ENCODE measurements at places on chromosomes 5 and 9.

DNA sequence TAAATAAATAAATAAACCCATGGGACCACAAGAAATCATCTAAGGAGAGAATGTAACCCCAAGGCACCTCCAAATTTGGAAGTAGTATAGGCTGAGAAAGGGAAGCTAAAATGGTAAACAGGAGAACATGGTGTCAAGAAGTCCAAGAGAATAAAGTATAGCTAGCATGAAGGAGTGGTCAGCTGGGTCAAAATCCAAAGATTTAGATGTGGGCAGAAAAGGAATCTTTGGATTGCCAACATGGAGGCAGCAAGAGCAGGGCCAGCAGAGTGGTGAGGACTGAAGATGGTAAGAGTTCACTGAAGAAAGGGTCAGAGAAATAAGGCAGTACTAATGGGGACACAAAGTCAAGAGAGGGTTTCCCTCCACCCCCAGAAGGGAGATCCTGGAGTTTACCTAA is 53.0 kb downstream of the TSSK1B start:
- DNase-seq, result no peak

DNA sequence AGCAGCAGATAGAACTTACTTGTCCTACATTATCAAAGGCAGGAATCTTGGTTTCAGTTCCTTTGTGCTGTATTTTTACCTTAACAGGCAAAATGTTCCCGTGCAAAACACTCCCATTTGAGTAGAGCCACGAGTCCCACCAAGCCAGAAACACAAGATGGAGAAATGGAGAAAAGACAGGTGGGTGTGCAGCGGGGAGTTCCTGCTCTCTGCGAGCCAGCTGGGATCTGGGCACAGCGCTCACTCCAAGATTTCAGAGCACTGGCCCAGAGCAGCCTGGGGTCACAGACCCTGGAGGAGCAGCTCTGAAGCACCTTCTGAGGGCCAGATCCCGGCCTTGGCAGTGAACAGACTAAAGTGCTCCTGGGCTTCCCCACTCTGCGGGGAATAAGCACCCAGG is 2.9 kb downstream of the UCK1 start:
- no peak for DNase-seq

- DNase-seq, result no peak
These were observed 157.4 kb downstream of the CAAP1 start for GRCh38 chr9:26735160-26735559.

GRCh38 chr5:142984525-142984924 is 214.3 kb downstream of the ARHGAP26 start:
- DNase-seq, result no peak

DNA sequence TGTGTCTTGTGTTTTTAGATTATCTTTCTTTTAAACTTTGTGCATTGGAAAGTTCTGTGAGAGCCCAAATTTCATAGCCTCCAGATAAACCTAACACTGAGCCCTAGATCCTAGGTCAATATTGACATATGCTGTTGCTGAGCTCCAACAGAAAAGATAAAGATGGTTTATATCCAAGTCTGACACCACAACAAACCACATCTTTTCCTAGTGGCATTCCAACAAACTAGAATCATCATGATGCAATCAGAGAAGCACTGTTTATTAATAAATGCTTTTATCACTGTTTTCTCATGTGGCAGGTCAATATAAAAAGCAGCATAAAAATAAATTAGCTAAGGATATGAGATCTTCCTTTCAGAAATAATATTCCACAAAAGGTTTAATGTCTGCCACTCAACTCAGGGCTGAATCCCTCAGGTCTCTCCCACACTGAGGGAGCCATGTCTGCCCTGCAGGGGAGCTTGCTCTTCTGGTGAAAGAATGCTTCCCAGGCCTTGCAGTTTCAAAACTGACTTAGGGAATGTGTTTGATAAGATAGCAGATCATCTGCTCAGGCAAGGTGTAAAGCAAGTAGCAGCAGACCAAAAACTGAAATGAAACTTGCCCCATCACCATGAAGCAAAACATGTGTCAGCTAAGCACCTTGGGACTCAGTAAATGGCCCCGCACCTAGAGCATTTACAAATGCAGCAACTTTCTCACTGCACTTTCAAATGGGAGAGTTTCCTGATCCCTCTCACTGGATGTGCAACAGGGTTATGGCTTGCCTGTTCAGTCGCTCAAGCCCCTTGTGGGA is 493.0 kb downstream of the AGTPBP1 start:
- DNase-seq, result peak; percentile 22

DNA sequence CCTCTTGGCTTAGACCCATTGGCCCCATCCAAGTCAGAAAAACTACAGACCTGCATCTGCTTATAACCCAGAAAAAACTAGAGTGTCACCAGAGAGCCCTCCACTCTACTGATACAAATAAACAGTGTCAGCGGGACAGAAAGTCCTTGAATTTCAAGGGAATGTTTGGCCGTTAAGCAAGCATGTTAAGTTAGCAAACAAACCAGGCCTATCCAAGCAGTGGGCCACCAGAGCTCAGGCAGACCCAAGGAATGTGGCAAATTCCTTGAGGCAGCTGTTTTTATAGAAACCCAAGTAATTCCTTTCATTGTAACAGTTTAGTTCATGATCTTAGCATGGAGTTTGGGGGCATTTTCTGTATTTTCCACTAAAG is 70.9 kb downstream of the PRLR start:
- DNase-seq, result no peak

DNA sequence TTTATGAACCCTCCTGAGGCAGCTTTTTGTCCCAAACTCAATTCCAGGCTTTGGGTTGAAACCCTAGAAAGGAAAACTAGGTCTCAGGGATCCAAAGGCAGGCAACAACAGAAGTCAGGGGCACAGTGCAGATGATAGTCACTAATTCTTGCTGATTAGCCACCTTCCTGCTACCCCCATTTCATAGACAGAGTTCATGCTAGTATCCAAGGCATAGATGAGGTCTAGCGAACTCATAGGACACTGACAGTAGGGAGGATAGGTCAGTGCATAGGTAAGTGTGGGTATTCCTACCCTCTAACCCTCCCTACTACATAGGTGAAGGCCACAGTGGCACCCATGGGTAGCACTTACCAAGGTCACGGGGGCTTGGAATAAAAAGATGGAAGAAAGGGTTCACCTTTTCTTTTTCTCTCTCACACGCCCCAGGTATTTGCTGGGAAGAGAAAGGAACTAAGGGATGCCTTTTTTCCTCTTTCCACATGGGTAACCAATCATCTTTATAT is 86.2 kb downstream of the SLC25A46 start:
- no peak for DNase-seq

DNA sequence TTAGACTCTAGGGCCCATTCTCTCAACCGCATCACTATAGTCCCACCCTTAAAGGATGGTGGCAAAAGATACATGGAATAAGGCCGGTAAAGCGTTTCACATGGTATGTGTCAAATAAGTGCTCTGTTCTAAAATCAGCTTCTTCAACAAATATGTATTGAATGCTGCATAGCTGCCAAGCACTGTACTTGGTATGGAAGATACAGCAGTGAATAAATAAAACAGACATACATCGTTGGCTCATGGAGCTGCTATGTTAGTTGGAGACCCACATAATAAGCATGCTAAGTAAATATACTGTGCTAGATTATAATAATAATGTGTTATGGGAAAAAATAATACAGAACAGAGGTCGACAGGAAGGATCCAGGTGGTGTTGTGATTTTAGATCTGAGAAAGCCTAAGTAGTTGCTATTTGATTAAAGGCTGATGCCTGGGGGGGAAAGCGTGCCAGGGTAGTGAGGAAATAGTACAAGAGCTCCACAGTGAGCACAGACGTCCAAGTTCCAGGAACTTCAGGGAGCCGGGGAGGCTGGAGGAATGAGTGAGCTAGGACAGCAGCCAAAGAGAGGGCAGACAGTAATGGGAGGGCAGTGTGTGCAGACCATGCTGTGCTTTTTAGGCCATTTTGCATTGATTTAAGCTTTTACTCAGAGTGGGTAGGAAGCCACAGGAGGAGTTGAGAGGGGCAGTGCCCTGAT is 93.7 kb downstream of the JAKMIP2 start:
- no peak for DNase-seq

DNA sequence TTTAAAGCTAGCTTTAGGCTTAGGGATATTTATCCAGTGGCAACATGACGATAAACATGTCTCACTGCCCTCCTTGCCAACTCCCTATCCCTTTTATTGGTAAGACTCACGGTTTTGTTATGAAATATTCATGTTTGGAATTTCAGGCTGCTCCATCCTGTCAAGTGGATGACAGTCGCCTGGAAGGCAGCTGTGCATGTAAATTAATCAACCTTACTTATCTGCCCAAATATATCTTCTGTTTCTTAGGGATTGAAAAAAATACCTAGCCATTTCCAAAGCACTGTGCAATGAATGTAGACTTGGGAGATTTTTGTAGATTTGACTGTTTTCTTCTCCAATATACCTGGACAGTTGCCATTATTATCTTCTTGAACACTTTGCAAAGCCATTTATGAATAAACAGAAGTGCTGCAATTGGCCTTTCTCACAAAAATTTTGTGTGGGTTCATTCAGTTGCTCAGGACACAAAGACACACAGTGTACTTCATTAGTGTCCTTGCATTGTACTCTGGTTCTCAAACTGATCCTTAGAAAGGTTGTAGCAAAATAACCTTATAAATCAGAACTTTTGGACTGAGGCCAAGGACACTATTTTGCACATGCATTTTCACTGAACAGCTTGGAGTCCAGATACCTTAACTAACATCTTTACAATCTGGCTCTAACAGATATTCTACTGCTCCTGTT is 889.4 kb upstream of the SEMA6A start:
- no peak for DNase-seq

- no peak for DNase-seq
These were observed 124.0 kb downstream of the ESM1 start for GRCh38 chr5:54861212-54861894.

DNA sequence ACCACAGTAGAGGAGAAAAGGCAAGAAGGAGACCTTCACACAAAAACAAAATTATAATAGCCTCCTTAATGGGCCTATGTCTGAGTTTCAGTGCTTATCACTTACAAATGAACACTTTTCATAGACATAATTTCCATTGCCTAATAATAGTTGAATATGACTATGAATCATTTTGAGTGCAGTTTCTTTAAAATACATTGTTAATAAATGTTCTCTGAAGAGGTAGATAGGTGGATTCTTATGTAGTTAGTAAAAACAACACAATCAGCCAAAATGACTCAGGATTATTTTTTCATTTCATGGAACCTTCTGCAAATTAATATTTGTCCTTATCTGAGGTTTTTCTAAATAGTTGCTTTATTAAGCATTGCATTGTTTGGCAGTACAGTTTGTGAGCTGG is 45.6 kb downstream of the DAPK1 start:
- DNase-seq, result no peak

GRCh38 chr5:175621971-175622370 is 35.9 kb upstream of the HRH2 start:
- DNase-seq, result no peak

DNA sequence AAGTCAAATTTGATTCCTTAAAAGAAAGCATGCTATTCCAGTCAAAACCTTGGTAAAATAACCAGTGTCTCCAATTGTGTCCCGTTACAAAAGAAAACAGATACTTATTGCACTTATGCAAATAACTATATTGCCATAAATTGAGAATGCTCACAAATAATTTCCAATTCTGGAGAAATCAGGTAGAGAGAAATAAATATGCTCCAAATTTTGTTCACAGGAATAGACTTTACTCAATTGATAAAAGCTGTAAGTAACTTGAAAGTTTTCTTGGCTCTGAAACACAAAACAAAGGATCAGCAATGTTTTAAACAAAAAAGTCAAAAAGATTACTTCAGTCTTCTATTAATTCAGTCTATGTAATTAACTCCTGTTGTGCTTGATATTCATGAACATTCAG is 7.8 kb upstream of the DTWD2 start:
- no peak for DNase-seq

DNA sequence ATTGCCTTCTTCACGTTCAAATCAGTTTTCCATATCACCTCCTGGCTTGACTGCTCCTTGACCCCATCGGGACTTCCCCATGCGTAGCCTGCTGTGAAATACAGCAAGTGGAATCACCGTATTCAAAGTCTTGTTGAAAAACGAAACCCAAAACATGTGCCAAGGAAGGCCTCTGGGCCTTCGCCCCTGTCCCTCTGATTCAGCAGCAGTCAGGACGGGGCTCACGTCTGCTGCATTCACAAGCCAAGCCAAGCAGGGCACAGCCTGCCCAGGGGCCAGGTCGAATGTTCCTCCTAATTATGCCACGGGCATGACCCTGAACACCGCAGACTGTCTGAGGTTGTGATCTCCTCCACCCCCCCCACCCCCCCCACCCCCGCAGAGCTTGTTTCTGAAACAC is 960 bp upstream of the CTNND2 start:
- no peak for DNase-seq

Data from T1000 (cell line).